ENCODE measurements at places on chromosomes 5 and 9.

GRCh38 chr5:1909346-1909985, 26.7 kb upstream of the IRX4 start:
- DNase-seq = no peak

DNA sequence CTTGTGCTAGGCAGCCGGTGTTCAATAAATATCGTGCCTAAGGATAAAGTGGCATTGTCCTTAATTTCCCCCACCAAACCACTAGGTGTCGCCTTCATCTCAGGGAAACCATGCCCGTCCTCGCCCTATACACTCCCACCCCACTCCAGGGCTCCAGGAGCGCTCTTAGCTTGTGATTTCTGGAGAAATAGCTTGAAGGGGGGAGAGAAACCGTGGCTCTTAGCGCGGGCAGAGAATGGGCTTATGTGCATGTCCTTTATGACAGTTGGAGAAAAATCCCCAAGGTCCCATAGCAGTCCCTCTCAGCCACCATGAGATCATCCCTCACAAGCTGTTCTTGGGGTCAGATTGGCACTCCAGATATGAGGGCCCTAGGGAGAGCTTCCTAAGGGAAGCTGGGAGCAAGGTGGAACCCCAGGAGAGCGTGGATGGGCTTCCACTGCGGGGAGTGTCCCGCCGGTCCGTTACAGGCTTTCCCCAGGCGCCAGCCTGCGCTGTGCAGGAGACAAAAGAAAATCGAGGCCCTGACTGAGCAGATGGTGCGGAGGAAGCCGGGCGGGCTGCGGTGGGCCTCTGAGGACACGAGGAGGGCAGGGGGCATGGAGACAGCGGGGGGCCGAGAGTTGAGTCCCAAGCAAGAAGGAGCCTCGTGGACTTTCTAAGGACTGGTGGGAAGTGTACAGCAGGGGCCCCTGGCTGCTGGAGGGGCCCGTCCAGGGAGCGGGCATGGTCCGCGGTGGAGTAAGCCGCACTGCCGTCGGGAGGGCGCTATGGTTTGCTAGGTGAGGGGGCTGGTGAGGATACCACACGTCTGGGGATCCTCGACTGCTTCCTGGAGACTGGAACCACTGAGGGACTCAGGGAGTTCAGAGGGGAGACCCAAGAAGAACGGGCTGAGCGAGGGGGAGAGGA, 750 bp upstream of the NPR2 start:
- DNase-seq = no peak

DNA sequence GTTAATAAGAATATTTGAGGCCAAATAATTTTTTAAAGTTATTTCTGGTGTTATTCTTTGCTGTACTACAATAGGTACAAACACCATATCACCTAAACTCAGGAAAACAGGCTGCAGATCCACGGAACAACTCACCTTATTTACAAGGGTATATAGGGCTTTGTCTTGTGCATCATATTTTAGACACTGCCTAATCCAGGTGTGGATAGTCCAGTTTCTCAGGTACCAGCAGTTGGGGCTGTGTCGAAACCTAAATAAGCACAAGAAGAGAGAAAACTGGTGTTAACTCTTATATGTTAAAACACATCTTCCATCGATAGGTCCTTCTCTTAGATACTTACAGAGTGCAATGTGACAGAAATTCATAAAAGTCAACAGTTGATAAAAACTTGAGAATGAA, 82.2 kb downstream of the MRPS27 start:
- DNase-seq = no peak

DNA sequence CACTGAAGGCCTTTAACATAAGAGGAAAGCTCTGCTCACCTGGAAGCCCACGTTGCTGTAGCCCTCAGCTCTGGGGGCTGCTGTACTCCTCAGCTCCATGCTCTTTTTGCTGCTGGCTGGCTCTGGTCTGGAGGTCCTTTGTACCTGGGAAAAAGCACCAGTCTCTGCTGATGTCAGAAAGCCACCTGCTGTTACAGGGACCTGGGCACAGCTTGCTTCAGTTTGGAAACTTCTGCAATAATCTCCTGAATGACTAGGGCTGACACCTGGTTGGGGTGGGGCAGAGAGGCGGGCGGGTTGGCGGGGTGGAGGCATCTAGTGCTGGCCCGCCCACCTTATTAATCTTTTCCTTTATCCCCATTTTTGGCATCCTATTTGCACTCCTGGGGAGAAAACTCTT, at the start of gene SLC28A3:
TSS of gene SLC28A3 (minus strand) at position 224 of the 400 bp plus-strand sequence. CDS start at position 99, 125 bp downstream.
- DNase-seq = no peak

DNA sequence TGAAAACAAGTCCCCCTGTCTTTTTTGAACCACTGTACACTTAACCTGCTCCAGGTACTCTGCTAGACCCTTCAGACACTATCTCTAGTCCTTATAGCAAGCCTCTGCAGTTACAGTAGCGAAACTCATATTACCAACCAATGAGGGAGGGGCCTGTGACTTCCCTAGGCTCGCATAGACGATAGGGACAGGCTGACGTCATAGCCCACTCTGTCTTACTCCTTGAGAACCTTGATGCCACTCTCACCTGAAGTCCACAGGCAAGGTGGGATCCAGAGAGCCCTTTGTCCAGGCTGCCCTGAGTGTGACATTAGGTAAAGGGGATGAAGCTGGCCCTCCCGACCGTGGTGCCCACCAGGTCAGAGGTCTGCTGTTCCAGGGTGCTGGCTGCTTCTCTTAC, 65.3 kb downstream of the ACTBL2 start:
- no peak for DNase-seq

- DNase-seq = no peak
These were observed 12.3 kb downstream of the GFPT2 start for GRCh38 chr5:180340856-180341255.

GRCh38 chr5:134576386-134577021, 51.0 kb downstream of the JADE2 start:
- DNase-seq = no peak

GRCh38 chr9:76321195-76321828, 72.9 kb downstream of the RFK start:
- DNase-seq = no peak

DNA sequence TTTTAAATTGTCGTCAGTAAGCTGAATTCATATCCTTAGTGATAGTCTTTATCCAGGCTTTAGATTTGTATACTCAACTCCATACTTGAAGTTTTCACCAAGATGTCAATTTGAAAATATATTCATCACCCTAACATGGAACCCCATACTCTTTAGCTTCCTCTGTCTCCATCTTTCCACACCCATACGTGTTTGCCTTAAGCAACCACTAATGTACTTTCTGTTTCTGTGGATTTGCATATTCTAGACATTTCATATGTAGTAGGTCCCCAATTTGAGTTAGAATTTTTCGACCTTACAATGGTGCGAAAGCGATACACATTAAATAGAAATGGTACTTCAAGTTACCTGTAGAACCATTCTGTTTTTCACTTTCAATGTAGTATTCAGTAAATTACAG, 65.2 kb downstream of the NSD1 start:
- DNase-seq = no peak

DNA sequence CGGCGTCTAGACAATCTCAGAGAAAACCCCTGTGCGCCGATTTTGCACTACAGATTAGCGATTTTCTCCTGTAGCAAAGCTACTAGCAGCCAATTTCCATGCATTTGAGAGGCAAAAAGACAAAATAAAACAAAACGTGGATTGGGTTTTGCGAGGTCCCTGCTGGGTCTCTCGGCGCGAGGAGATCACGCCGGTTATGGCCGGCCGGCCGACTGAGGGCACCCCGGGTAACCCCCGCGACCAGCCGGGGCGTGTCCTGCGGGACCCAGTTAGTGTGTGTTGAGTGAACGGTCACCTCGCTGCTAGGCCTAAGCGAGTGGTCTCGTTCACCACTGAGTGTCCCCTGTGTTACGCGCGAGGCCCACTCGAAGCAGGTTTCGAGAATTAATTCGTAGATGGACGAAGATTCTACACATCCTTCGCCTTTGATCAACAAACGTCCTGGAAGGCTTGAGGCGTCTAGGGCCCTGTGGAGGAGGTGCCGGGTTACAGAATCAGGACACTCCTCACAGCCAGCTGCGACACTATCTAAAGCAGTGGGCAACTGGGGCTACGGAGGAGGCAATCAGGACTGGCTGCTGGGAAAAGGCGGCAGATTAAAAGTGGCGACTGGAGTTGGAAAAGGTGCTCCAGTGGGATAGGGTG, 764 bp upstream of the VDAC1 start:
- DNase-seq = no peak
